Left renal cortex interstitium (tissue), 4 donors: ENCODE measurements at places on chromosomes 4 and X. TPM values are rescaled to one million over a fixed set of nuclear protein-coding genes. Genes with fewer than 3 reads are reported as not detected.

GRCh38 chr4:104591510-104591911, 96.8 kb upstream of the CXXC4 start:
- DNase-seq = no peak

GRCh38 chrX:45508454-45508853, 307.8 kb upstream of the DIPK2B start:
- no peak for DNase-seq

GRCh38 chrX:30971774-30972603, 82.9 kb upstream of the TAB3 start:
- no peak for DNase-seq

DNA sequence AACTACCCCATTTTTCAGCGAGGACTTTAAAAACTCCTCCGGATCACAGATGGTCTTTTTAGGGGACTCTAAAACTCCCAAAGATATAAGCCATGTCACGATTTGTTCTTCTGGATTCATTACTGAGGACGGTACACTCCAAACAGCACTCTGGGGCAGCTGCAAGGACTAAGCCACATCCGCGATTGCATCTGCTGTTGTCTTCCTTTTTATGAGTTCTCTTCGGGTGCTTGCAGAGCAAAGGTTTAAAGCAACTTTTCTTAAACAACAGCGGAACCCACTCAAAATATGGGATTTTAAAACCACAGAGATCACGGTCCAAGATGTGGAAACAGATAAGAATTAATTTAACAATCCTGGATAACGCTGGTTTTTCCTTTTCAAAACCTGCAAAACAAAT, at the start of gene ARHGEF6:
Gene ARHGEF6 (minus strand): TSS at position 170 of the 400 bp plus-strand sequence. CDS start 50 bp downstream, at position 120.
- no peak for DNase-seq

GRCh38 chr4:190019023-190019858, 7.8 kb downstream of the FRG2 start:
- no peak for DNase-seq

The FAM241A gene
- polyA plus RNA-seq = 1.3 TPM

The IL21 gene
- polyA plus RNA-seq = not detected

The SYTL5 gene
- 2.0 TPM for polyA plus RNA-seq

The HPSE gene
- 0.70 TPM for polyA plus RNA-seq

The CPZ gene
- 25.1 TPM for polyA plus RNA-seq

The SGMS2 gene
- polyA plus RNA-seq = 15.1 TPM

The DUSP9 gene
- 63.9 TPM for polyA plus RNA-seq
